GM13976 (cell line): ENCODE measurements at places on chromosomes 2 and 18.
A peak's percentile ranks its signal among the peaks of the same experiment; 100 is the strongest.

GRCh38 chr2:55995211-55995610, 71.6 kb upstream of the EFEMP1 start:
- DNase-seq, result no peak

GRCh38 chr18:26708806-26709716, 156.4 kb downstream of the AQP4 start:
- no peak for DNase-seq

DNA sequence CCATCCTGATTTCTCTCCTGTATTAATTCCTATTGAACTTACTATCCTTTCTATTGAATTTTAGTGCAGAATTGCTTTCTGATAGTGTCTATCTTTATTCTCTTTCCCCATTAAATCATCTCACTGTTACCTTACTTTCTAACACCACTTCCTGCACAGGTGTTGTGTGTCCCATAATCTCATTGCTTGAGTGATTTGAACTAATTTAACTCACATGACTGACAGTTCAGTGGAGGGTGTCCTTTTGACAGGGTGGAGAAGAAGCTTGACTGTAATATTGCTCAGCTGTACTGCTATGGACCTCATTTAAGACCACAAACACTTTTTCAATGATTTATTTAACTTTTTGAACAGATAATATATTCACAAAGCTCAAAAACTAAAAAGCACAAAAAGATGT, 211.8 kb downstream of the NRXN1 start:
- no peak for DNase-seq

DNA sequence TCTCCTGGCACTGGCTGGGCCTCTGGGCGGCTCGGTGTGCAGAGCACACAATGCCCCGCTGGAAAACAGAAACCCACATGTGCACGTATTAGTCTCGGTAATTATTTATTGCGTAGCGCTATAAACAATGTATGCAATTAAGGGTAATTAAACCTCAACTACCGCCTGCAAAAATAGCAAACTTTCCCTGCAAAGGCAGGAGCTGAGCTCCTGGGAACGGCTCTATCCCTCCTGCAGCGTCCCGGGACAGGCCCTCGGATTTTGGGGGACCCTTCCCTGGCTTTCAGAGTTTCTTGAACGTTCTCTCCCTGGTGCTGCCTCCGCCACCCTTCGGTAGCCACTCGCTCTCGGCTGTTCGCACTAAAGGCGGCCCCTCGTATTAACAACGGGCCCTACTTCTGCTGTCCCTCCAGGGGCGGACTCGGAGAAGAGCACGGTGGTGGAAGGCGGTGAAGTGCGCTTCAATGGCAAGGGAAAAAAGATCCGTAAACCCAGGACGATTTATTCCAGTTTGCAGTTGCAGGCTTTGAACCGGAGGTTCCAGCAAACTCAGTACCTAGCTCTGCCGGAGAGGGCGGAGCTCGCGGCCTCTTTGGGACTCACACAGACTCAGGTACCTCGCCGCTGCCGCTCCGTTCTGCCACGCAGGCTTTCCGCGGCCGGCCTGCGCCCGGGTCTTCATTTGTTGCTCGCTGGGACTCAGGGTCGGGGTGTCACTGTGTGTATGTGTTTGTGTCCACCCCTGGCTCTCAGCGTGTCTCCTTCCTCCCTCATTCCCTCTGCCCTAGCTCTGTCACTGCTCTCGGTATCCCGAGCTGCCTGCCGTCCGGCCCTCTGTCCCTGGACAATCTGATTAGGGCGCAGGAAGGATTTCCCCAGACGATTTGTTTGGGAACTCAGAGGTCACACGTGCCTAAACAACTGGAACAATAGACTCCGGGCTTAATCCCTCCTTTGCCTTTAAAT, 1.2 kb downstream of the DLX1 start:
- peak; percentile 69 for DNase-seq

DNA sequence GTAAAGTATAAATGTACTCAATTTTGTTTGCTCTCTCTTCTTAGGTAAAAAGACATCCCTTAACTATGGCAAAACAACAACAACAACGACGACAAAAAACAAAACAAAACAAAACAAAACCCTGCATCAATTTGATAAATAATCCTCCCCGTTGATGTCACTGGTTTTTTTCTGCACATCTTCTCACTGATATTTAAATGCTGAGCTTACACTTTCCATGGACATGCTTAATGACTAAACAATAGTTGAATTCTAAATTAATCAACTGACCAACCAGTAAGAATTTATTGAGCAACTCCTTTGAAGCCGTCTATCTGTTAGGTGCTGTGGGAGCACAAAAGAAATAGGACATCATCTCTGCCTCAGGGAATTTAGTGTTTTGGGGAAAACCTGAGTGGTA, 20.2 kb upstream of the POLE4 start:
- no peak for DNase-seq

- no peak for DNase-seq
These were observed 284.2 kb downstream of the THSD7B start for GRCh38 chr2:137049518-137049917.

- no peak for DNase-seq
These were observed 483.8 kb downstream of the TDRD15 start for GRCh38 chr2:21607572-21607971.

GRCh38 chr2:8370258-8370802, 311.5 kb upstream of the ID2 start:
- DNase-seq, result no peak

- peak; percentile 64 for DNase-seq
These were observed 1.2 kb upstream of the UGT1A5 start for GRCh38 chr2:233711312-233712008.

GRCh38 chr18:57910134-57910533, 107.0 kb upstream of the ATP8B1 start:
- DNase-seq, result no peak

- DNase-seq, result no peak
These were observed 156.7 kb downstream of the ZBTB7C start for GRCh38 chr18:48252525-48252924.

DNA sequence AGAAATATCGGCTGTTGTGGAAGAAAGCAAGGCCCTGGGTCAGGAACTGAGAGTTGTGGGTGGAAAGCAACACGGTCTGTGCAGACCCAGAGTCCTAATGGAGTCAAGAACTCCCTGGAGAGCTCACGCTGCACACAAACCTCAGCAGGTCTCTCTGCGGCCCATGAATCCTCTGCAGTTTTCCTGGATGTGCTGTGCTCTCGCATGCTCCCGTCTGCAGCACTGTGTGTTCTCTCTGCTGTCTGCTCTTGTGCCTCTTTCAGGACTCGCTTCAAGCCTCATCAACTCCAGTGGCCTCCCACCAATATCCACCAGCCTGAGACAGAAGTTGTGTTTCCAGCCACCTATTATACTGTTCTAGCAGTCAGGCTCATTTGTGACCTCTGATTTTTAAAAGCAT, 24.3 kb downstream of the RNU4ATAC start:
- DNase-seq, result no peak

DNA sequence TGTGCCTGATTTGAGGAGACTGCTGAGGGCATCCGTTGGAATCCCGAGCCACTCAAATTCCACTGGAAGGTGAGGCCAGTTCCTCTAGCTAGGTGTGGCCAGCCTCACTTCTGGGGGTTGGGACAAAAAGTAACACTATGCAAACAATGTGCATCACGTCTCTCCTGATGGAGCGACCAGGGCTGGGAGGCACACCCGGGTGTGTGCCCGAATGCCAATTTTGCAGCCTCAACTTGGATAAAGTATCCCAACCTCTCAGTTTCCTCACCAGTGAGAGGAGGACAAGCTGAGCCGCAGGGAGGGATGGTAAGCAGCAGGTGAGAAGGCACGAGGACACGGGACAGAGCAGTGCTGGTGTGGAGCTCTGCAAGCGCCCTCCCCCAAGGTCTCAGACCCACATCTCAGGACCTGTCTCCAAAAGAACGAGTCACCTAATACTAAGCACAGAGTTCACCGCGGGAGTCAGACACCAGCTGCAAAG, 218.3 kb downstream of the HAUS1 start:
- DNase-seq, result no peak

- no peak for DNase-seq
These were observed 450.1 kb downstream of the ANKRD30B start for GRCh38 chr18:15198116-15198389.

GRCh38 chr18:45838302-45839070, 13.0 kb downstream of the SIGLEC15 start:
- DNase-seq, result no peak

GRCh38 chr2:128732976-128733431, 414.3 kb upstream of the HS6ST1 start:
- DNase-seq, result no peak

DNA sequence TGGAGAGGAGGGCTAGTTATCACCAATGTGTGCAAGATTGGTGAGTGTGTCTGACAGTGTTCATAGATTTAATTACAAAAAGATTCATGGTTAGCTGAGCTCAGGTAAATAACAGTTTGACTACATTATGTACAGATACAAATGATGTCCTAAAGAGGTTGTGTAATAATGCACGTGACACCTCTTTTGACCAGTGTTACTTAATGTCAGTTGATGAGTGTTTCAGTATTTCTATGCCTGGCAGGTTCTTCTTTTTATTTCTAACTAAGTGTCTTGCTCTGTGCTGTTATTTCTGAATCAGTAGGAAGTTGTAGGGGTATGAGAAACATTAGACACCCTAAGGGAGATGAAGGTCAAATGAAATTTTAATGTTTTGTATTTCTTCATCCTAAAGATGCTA, 7.9 kb upstream of the INHBB start:
- DNase-seq, result no peak

DNA sequence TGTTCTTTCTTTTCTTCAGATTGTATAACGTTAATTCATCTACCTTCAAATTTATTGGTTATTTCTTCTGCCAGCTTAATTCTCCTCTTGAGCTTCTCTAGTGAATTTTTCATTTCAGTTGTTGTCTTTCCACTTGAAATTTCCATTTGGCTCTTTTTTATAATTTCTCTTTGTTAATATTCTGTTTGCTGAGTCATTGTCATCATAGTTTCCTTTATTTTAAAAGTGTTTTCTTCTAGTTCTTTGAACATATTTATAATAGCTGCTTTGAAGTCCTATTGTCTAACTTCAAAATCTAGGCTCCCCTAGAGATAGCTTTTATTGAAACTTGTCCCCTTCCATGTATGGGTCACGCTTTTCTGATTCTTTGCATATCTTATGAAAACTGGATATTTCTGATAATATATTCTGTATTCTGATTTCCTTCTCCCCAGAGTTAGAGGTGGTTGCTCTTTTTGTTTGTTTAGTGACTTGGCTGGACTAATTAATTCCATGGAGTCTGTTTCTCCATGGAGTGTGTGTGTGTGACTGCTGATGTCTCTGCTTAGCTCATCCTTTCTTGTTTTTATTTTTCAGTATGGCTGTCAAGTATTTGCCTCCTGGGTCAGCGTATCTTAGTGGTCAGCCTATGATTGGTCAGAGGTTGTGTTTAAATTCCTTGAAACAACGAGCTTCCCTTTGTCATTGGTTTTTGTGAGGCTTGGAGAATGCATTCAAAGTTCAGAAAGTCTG, 47.6 kb downstream of the DIS3L2 start:
- DNase-seq, result no peak

DNA sequence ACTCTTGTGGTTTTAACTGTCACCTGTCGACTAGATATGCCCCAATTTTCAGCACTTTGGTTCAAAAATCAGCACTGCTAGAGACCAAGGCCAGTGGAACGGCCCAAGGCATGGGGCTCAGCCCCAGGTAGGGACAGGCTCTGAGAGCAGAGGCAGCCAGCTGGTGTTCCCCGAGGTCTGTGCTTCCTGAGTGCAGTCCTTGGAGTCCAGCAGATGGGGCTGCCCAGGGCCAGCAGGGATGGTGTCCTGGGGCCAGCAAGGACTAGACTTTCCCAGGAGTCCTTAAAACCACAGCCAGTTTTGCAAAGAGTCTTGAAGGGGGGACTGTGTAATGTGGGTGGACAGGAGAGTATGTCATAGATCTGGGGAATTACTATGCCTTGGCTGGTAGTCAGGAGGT, 56.3 kb downstream of the POMC start:
- no peak for DNase-seq

- no peak for DNase-seq
These were observed 35.4 kb downstream of the ARHGEF4 start for GRCh38 chr2:130871843-130872740.

- no peak for DNase-seq
These were observed 15.5 kb upstream of the NFU1 start for GRCh38 chr2:69452687-69453086.

DNA sequence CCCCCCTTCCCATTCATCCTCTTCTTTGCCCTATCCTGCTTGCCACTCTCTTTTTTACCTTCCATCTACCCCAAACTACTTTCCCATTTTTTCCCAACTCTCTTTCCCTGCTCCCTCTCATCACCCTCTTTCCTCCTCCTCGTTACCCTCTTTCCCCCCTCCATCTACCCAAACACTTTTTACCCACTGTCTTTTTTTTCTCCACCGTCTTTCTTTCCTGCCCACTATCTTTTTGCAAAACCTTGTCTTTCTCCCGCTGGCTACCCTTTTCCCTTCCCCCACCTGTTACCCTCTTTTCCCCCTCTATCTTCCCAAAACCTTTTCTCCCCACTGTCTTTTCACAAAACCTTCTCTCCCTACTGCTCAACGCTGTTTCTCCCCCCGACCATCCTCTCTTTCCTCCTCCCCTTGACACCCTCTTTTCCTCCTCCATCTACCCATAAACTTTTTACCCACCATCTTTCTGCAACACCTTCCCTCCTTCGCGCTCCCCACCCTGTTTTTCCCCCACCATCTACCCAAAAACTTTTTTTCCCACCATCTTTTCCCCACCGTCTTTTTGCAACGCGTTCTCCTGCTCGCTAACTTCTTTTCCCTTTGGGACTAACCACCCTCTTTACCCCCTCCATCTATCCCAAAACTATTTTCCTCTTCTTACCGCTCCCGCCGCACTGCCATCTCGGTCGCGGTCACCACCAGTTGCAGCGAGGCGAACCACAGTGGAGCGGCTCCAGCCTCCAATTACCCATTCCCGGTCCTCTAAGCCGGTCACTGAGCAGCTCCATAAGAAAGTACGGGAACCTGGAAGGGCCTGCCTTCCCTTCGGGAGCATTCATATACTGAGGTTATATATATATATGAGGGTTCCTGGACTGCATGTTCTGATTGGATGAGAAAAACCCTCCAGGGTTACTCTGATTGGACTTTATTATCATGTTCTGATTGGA, 15.0 kb downstream of the CCDC74A start:
- no peak for DNase-seq

- DNase-seq, result no peak
These were observed 518.0 kb downstream of the CNTNAP5 start for GRCh38 chr2:124542932-124543640.

DNA sequence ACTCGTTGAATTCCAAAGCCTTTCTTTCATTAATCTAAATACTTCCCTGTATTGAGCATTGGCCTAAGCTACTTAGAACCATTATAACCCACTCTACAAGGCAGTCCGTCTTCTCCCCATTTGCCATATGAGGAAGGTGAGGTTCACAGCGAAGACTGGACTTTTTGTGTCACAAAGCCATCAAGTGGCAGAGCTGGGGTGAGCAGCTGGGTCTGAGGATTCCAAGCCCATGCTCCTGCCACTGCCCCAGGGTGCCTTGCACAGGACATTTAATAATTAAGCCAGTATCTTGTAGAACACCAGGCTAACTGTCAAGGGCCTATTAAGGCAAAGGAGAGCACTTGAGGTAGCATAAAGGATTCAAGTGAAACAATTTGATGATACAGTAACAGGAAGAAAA, 68.8 kb upstream of the ZNF397 start:
- DNase-seq, result no peak
